GM04504 (cell line): ENCODE measurements at places on chromosomes 5 and 9.

DNA sequence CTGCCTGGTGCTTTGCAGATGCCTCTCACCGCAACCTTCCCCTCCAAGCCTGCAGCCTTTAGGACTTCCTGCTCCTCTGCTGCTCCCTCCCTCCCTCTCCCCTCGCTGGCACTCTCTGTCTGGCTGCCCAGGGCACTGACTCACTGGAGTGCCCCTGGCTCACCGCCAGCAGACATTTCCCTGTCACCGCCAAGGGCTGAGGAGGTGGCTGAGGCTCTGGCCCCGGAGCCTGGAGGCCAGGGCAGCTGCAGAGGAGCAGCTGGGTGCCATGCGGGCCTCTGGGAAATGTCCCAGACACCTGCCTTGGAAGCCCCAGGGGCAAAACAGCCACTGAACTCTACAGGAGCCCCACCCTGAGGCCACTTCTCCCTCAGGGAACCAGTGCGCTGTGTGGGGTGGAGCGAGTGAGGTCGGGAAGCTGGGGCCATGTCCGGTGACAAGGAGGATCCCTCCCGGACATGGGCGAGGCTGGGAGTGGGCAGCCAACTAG, 53.4 kb downstream of the TENT4A start:
- peak; percentile 65 for DNase-seq

DNA sequence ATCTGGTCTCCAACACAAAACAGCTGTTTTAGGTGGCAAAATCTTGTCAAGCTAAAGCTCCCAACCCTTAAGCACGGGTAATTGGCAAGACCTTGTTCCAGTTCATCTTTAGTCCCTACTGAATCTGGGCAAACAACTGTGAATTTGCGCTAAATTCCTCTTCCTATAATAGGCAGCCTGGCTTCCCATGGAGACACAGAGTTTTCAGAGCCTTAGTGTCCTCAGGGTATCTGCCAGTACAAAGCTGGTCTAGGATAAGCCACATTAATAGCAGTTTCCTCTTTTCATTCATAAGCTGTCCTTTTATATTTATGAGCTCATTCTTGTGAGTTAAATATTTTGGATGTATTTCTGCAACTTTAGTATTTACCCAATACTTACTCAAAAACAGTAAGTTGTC, 59.5 kb downstream of the FGF10 start:
- no peak for DNase-seq

DNA sequence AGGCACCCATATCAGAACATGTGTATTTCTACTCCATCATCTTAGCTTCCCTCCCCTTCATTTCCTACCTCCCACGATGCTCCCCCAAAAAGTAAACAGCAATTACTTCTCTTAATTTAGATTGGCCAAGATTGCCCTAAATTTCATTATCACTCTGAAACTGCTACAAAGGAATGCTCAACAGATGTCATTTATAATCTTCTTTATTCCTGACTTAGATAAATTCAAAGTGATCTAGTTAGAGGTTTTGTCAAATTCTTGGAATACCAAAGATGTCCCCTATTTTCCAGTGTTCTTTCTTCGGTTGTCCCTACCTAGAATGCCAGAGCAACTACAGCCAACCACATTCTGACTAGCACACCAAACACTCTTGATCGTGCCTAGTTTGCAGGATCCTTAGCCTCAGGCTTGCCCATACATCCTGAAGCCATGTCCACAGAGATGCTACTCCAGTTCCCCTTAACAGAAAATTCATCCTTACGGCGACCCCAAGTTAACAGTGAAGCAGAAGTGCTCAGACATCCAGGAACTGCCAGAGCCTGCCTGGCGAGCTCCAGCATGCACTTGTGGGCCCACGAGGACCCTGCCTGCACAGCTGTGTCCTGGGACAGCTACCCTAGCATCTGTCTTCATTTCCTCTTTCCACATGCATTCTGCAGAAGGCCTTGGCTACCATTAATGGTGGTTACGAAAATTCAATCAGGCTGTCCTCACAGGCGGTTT, 31.6 kb downstream of the DAP start:
- DNase-seq: no peak

DNA sequence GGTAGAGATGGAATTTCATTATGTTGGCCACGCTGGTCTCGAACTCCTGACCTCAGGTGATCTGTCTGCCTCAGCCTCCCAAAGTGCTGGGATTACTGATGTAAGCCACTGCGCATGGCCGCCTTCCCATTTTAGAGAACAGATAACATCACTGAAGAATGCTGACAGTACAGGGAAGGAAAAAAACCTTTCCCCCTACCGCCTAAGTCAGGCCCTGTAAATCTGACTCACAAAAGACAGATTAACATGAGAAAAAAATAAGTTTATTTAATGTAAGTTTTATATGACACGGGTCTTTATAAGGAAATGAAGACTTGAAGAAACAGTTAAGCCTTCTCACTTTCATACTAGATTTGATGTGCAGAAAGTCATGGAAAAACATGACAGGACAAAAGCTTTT, 227.2 kb upstream of the ZNF608 start:
- DNase-seq: no peak

GRCh38 chr9:114025760-114026159, 52.3 kb downstream of the AMBP start:
- DNase-seq: no peak

DNA sequence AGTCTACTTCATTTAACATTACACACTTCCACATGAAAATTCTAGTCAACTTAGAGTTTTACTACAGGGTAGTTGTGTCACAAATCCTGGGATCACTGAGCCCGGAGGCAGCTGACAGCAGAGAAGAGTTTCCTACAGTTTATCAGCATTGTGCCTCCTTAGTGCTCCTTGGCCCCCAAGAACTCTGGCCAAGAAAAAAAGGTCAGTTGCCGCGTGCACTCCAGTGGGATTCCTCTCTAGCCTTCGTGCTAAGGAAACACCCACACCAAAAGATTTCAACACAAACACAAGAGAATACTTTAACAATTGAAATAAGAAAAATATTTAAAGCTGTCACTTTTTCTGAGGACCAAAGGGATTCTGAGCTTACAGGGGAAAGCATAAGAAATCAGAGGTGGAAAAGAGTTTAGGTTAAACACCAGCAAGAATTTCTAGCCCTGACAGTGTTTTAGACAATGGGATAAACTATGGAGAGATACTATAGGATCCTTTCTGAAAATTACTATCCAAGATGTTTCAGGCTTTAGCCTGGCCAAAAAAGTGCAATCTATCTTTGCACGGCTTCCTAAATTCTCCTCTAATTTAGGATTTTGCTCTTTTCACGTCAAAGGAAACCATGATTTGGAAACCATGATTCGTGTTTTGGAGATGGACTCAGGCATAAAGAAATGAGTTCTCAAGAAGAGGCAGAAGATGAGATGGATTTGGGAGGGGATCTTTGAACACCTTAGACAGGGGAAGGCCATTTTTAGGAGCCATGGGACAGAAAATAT, 606.8 kb downstream of the RAB3C start:
- no peak for DNase-seq

GRCh38 chr9:87950765-87951488, 23.4 kb downstream of the CDK20 start:
- DNase-seq: no peak

- DNase-seq: no peak
Observed at GRCh38 chr5:31771500-31771899, 132.6 kb downstream of the PDZD2 start.

DNA sequence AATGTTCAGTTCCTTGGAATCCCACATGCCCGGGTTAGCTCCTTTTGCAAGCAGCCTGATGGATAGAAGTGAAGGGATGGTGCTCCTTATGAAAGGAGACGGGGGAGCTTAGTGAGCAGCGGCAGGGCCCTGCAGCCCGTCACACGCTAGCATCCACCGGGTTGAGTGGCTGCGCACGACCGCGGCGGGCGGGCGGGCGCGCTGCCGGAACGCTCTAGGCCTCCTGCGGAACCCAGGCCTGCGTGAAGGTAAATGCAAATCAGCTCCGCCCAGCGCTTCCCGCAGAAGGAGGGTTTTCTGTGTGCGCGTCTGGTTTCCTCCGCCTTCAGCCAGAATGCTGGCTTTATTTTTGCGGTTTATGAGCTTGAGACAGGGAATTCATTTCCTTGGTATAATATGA, 19.8 kb downstream of the IL12B start:
- DNase-seq: no peak

GRCh38 chr9:132768932-132769905, 99.0 kb downstream of the GTF3C4 start:
- DNase-seq: peak; percentile 29

GRCh38 chr9:36156116-36156515, 13.1 kb upstream of the CCIN start:
- no peak for DNase-seq

GRCh38 chr5:169125571-169125970, 175.4 kb downstream of the SLIT3 start:
- DNase-seq: no peak

DNA sequence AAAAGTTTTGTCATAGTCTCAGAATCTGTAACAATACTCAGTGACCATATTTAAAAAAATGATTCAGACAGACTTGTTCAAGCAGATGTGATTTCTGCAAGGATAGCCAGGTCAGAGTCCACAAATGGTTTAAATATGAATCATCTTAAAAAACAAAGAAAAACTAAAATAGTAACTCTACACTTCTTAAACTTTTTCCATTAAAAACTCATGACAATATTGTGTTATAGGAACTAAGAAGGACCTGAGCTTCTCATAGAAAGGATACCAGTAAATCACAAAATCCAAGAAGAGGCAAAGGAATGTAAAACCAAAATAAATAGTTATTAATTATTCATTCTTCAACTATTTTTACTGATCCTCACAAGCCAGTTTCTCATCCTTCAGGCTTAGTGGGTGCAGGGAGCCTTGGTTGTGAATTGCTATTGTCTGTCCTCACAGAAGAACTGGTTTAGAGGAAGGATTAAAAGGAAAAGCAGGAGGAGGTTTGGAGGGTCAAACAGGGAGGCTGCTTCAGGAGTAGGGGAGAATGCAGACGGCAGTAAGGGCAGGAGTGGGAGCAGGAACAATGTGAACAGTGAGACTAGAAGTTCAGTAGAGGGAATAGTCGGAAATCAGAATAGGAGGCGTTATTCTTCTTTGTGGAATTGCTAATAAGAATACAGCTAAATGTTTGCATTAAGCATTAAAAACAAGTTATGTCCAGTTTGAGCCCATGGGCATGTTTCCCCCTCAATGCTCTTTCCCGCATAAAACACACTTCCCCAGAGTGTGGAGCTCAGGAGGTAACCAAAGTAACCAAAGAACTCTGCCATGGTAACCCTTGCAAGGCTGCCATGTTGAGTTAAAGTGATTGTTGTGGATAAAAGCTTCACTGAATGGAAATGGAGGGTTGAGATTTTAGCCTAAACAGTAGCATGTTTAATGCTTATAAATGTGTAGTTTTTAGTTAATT, 110.7 kb downstream of the CCDC192 start:
- peak; percentile 49 for DNase-seq

- no peak for DNase-seq
Observed at GRCh38 chr9:14909181-14909580, 1.0 kb downstream of the FREM1 start.

DNA sequence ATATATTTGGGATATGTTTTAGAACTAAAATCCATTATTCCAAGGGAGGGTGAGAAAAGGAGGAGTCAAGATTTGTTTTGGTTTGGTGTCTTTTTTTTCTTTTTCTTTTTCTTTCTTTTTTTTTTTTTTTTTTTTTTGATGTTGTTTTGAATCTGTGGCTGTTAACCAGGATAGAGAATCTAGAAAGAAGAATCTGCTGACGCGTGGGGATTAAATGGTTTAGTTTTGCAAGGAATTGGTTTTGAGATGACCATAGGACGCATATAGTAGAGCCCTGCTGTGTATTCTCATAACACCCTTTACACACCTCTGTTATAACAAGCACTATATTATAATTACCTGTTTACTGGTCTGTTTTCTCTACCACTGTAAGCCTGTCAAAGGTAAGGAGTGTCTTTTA, 9.4 kb downstream of the RABGAP1 start:
- no peak for DNase-seq

DNA sequence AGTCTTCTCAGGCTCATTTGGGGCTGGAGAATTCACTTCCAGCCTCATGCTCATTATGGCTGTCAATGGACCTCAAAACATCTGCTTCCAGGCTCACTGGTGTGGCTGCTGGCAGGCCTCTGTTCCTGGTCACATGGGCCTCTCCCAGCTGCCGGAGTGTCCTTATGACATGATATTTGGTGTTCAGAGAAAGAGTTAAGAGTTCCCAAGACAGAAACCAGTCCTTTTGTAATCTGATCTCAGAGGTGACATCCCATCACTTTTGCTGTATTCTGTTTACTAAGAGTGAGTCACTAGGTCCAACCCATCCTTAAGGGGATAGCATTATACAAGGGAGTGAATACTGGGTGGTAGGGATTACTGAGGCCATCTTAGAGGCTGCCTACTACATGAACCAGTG, 104.6 kb downstream of the CACNA1B start:
- no peak for DNase-seq

DNA sequence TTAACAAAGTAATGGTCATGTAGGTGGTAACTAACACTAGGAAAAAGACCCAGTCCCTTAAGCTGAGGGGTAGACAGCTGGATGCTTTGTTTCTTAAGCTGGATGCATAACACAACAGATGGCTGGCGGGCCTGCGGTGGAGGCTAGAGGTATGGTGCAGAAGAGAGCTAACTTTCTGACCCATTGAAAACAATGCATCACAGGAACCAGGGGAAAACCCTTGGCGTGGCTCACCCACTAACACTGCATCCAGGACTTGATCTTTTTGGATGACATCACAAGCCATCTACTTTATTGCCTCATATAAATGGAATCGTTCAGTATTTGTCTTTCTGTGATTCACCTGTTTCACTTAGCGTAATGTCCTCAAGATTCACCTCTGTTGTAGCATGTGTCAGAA, 138.7 kb downstream of the AUH start:
- DNase-seq: no peak

- no peak for DNase-seq
Observed at GRCh38 chr5:16690243-16690852, 73.6 kb upstream of the RETREG1 start.

DNA sequence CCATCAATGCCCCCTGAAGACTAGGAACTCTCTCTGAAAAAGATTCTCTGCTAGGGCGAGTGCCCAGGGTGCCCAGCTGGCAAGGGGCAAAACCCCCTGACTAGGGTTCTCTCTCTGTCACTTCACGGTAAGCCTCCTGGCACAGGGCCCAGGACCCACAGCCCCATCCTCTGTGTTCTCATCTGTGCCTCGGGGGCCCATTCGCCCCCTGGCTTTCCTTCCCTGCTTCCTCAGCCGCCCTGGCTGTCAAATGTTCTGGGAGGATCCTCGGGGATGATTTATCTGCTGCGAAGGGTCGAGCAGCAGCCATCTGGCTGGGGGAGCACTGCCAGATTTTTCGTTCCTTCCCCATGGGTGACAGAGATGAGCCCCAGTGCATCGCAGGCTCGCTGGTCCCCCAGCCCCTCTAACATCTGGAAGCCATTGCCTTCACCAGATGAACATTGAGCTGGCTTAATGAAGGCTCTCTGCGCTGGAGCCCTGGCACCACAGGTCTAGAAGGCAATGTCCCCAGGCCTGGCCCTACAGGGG, 24.2 kb downstream of the HMCN2 start:
- DNase-seq: no peak

GRCh38 chr9:68851657-68852056, 146.6 kb downstream of the PIP5K1B start:
- DNase-seq: no peak

GRCh38 chr9:37104183-37104889, 16.0 kb upstream of the ZCCHC7 start:
- DNase-seq: peak; percentile 59
